ENCODE measurements at places on chromosomes 7 and 10. TPM values are rescaled to one million over a fixed set of nuclear protein-coding genes. Genes with fewer than 3 reads are reported as not detected.

Gene GPRIN2
- not detected for total RNA-seq

- DNase-seq = no peak
Measured at GRCh38 chr7:70574314-70574834, 557.6 kb upstream of the GALNT17 start.

Gene C10orf53
- total RNA-seq = not detected

Gene PDE6C
- total RNA-seq = not detected

Gene EN2
- not detected for total RNA-seq

- DNase-seq = no peak
Measured at GRCh38 chr7:50211130-50212015, 93.1 kb upstream of the IKZF1 start.

GRCh38 chr7:38673795-38674194, 42.6 kb upstream of the AMPH start:
- DNase-seq = no peak

DNA sequence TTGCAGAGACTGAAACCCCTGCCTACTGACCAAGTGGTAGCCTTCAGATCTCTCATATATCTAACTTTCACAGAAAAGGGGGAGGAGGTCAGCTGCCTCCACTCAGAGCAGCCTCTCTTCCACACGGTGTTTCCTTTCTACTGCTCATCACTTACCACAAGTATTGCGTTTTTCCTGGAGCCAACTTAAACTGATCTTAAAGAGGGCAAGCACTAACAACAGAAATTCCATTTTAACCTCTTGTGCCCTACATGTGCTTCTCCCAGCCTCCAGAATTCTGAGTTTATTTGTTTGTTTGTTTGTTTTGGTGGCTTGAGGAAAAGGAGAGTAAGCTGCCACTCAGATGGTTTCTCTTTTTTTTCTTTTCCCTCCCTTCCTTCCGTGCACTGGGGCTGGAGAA, 19.1 kb downstream of the SKIDA1 start:
- no peak for DNase-seq

- no peak for DNase-seq
Measured at GRCh38 chr7:148609045-148609725, 18.6 kb downstream of the C7orf33 start.

DNA sequence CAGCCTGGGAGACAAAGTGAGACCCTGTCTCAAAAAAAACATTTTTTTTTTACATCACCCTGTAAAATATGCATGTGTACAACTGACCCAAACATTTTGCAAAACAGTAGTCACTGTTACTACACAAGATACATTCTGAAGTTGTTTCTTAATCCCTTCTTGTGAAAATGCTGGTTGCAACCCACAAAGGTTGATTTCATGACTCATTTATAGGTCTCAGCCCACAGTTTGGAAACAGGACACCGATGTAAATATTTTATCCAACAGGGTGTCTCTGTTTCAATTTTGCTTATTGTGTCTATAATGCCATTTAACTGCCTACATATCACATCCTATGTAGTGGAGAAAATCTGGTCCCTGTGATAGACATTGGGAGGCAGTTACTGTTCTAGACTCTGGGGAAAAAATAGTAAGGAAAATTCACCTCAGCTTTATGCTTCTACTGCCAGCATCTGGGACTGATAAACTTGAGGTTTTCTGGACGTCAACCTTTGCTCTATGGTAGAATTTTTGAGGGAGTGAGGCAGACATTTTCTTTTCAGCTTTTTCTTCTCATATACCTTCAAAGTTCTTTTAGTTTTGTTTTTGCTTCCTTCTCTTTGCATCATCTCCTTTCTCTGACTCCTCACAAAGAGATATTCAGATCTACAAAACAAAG, 1.6 kb upstream of the RAB19 start:
- no peak for DNase-seq

GRCh38 chr10:109922358-109922975, 844 bp downstream of the XPNPEP1 start:
- DNase-seq = no peak

- no peak for DNase-seq
Measured at GRCh38 chr10:88316292-88316861, 266.7 kb downstream of the RNLS start.

Gene KLHL7
- total RNA-seq = 18.8 TPM

Gene SPRN
- not detected for total RNA-seq

Gene ECHDC3
- 1.6 TPM for total RNA-seq

DNA sequence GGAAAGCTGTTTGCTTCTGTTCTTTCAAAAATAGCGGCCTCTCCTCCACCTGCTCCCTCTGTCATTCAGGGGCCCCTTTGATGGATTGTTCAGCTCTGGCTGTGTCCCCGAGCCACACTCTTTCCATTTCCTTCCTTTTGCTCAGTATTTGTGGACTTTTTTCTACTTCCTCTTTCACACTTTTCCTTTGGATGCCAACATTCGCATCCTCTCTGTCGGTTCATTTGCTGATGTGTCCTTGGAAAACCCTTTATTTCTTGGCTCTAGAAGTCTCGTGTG, 11.7 kb upstream of the PWWP2B start:
- no peak for DNase-seq

GRCh38 chr7:33722383-33723101, 182.8 kb upstream of the BMPER start:
- no peak for DNase-seq
